HuH-7.5 (cell line): ENCODE measurements at places on chromosomes 12 and 14.

DNA sequence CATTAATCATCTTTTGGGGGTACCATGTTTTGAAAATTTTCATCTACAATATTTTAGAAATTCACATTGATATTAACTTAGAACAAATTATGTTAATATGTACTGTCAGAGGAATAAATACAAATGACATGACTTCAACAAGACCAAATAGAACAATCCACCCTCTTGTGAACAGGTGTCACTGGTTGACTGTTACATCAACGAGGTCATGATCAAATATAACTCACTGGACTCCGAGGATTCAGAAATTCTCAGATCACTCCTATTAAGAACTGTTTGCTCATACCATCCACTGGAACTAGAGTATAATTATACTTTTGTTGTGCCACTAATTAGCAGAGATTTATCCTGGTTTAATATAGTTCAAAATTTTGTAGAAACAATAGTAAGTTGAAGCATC, 318.8 kb downstream of the PRKD1 start:
- DNase-seq: no peak

- DNase-seq: no peak
Observed at GRCh38 chr12:67758119-67758518, 109.6 kb downstream of the DYRK2 start.

- DNase-seq: no peak
Observed at GRCh38 chr12:9002335-9002734, 13.0 kb downstream of the KLRG1 start.

- no peak for DNase-seq
Observed at GRCh38 chr12:89173096-89173495, 179.2 kb downstream of the DUSP6 start.

DNA sequence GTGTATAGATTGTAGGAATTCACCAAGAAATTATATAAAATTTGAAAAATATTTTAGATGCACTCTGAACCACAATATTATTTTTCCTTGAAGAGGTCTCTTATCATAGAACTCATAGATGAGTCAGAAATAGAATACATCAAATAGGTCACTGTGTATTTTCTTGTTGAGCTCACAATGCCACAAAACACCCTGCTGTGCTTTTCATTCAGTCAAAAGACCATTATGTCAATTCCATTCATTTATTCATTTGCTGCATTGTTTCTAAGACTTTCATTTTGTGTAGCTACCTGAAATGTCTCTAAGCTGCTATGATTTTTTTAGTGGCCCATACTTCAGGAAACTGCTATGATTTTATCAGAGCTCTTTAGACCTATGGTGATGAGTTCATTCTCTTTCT, 231.9 kb upstream of the AVPR1A start:
- no peak for DNase-seq

GRCh38 chr12:2160043-2160442, 107.3 kb downstream of the CACNA1C start:
- no peak for DNase-seq

DNA sequence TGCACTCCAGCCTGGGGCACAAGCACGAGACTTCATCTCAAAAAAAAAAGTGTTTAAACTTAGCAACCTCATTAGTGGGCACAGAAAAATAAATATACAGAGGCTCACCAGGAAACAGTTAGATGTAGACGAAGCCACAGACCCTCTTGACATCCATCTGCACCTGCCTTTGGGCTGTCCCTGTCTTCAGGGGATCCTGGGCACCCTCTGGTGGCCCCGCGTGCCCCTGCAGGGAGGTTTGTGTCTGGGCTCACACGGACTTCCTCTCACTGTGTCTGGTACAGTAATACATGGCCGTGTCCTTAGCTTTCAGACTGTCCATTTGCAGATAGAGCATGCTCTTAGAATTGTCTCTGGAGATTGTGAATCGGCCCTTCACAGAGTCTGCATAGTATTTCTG, 916.5 kb downstream of the TMEM121 start:
- DNase-seq: no peak

GRCh38 chr12:130086797-130087196, 75.5 kb upstream of the FZD10 start:
- DNase-seq: no peak
